Stimulated activated CD8-positive, alpha-beta memory T cell treated with anti-CD3 and anti-CD28 coated beads, Interleukin-15, amount 100 ng/mL, for 24 hours (primary cell): ENCODE measurements at places on chromosomes 7 and 10.

DNA sequence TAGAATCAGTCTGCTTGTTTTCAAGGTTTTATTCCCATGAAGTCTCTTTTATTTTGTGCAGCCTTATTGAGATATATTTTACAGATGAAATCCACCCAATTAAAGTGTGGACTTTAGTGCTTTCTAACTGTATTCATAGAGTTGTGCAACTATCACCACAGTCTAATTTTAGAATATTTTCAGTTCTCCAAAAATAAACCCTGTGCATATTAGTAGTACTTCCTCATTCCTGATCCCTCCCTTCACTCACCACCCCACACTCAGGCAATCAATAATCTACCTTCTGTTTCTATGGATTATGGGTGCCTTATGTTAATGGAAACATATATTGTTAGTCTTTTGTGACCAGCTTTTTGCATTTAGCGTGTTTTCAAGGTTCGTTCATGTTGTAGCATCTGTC, 185.7 kb upstream of the TMEM72 start:
- DNase-seq: no peak

DNA sequence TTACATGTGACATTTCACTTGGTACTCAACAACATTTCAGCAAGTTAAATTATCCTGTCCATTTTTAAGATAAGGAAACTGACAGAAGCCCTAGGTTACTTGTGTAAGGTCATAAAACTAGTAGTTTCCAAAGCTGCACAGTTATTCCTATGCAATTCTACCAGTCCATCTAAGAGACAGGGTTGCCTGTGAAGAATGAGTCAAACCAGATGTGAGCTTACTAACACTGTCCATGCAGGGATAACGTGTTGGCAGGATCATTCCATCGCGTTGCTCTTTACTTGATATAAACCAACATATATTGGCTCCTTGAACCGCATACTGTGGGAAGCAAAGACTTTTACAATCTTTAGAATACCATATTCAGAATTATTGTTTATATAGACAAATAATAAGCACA, 280.9 kb upstream of the HGF start:
- no peak for DNase-seq

- DNase-seq: no peak
These were observed 39.7 kb downstream of the MTPAP start for GRCh38 chr10:30309403-30309802.

DNA sequence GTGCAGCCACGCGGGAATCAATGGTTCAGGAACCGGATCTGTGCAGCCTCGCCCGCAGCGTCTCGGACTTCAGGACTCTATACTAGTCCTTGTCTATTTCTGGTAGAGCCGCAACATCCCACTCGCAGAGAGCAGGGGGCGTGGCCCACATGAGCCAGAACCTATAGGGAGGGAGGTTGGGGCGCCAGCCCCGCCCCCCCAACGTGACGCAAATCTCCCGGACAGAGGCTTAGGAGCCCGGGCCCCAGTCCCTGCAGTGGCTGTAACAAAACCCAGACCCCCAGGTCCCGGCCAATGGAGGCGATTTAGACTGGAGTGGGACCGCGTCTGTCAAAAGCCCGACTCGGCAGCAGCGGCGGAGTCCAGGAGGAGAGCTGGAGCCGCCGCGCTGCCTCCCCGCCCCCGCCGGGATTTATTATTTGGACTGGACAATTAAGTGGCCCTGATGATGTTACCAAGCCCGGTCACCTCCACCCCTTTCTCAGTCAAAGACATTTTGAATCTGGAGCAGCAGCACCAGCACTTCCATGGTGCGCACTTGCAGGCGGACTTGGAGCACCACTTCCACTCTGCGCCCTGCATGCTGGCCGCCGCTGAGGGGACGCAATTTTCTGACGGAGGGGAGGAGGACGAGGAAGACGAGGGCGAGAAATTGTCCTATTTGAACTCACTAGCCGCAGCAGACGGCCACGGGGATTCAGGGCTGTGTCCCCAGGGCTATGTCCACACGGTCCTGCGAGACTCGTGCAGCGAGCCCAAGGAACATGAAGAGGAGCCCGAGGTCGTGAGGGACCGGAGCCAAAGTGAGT, at the start of gene NKX2-3:
Gene NKX2-3 (plus strand): TSS at position 256 of the 809 bp plus-strand sequence. CDS start 190 bp downstream, at position 446.
- DNase-seq: no peak

- no peak for DNase-seq
These were observed 418.9 kb downstream of the XPNPEP1 start for GRCh38 chr10:109504401-109504800.

GRCh38 chr7:68892236-68892635, 706.0 kb upstream of the AUTS2 start:
- no peak for DNase-seq

- no peak for DNase-seq
These were observed 6.4 kb upstream of the RAMP3 start for GRCh38 chr7:45151131-45151684.

DNA sequence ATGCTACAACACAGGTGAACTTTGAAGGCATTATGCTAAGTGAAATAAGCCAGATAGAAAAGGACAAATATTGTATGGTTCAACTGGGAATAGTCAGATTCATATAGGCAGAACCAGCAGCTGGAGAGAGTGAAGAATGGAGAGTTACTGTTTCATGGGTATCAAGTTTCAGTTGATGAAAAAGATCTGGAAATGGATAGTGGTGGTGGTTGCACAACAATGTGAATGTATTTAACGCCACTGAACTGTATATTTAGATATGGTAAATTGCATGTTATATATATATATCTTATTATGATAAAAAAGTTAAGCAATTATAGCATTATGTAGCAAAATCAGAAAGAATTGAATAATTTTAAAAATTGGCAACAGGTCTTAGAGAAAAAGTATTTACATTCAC, 3.9 kb downstream of the LMBR1 start:
- DNase-seq: no peak

GRCh38 chr7:93817004-93817403, 73.5 kb downstream of the TFPI2 start:
- no peak for DNase-seq

DNA sequence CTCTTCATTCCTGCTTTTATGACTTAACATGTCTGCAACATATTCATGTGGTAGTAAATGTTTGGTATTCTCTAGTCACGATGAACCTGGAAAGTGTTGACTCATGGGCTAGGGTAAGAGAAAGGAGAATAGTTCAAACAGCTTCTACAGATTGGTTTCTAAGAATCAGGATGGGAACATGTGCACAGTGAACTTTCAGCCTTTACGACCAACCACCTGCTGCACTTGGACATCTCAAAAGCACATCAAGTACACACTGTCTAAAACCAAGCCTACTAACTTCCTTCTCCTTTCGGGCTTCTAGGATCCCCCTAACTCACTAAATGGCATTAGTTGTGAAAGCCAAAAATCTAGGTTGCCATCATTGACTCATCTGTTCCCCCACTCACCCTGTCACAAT, 85.5 kb downstream of the CUL2 start:
- no peak for DNase-seq

- DNase-seq: no peak
These were observed 1.8 kb downstream of the MARVELD1 start for GRCh38 chr10:97715259-97715874.

DNA sequence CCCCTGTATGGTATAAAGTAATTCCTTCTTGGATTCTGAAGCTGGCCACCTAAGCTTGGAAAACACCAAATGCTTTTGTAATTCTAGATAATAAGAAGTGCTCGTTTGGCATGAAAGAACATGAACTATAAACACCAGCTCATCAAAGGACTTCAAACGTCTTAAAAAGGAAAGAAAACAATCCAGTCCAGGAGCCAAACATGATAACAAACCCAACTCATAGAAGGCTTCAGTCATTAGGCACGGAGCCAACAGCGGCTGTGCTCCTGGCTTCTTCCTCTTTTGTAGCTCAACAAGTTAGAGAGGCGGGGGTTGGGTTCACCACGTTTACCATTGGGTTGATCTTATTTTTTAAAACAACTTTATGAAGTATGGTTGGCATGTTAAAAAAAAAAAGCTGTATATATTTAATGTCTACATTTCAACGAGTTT, 56.4 kb upstream of the ECHDC3 start:
- no peak for DNase-seq

- DNase-seq: no peak
These were observed 1.1 kb downstream of the CYP26A1 start for GRCh38 chr10:93074597-93075368.

- no peak for DNase-seq
These were observed 86.0 kb upstream of the ARID5B start for GRCh38 chr10:61815496-61815895.

DNA sequence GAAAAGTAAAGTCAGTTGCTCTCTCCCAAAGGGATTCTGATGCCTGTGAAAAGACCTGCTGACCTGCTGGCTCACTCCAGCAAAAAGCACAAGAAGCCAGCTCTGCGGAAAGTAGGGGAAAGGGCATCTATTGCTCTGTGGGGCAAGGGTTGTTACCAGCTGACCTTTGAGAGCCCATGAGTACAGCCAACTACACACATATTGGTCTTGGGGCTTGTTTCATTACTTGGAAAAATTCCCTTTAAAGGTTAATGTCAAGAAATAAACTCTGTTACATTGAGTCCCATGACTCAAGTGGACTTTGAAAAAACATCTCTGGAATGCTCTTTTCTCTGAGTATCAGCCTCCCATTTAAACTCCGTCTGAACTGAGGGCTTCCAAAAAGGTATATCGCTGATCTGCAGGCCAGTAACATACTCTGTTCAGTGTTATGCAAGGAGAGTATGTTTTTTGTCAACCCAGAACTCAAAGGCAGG, 53.2 kb downstream of the PANK1 start:
- DNase-seq: no peak

- no peak for DNase-seq
These were observed 215.5 kb downstream of the LRMDA start for GRCh38 chr10:75646916-75647315.

- no peak for DNase-seq
These were observed 584.0 kb upstream of the GHITM start for GRCh38 chr10:83555264-83555663.

GRCh38 chr7:93147363-93147762, 822 bp downstream of the SAMD9L start:
- no peak for DNase-seq

- no peak for DNase-seq
These were observed 28.2 kb downstream of the SKIDA1 start for GRCh38 chr10:21497177-21497807.

DNA sequence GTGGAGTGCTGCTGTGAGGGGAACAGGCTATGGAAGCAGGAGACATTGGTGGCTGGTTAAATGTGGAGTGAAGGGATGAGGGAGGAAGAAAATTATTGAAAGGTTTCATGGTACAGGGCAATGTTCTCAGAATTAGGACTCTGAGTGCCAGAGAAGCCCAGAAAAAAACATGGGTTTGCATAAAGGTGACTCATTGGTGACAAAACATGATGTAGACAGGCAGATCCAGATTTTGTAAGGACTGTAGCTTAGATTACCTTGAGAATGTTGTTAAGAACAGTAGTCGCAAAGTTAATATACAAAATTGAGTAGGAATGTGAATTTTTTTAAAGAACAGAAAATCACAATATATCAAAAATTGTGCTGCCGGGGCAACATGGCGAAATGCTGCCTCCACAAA, 134.9 kb upstream of the ZNF438 start:
- no peak for DNase-seq

- no peak for DNase-seq
These were observed 150.1 kb upstream of the BMPER start for GRCh38 chr7:33754933-33755928.

DNA sequence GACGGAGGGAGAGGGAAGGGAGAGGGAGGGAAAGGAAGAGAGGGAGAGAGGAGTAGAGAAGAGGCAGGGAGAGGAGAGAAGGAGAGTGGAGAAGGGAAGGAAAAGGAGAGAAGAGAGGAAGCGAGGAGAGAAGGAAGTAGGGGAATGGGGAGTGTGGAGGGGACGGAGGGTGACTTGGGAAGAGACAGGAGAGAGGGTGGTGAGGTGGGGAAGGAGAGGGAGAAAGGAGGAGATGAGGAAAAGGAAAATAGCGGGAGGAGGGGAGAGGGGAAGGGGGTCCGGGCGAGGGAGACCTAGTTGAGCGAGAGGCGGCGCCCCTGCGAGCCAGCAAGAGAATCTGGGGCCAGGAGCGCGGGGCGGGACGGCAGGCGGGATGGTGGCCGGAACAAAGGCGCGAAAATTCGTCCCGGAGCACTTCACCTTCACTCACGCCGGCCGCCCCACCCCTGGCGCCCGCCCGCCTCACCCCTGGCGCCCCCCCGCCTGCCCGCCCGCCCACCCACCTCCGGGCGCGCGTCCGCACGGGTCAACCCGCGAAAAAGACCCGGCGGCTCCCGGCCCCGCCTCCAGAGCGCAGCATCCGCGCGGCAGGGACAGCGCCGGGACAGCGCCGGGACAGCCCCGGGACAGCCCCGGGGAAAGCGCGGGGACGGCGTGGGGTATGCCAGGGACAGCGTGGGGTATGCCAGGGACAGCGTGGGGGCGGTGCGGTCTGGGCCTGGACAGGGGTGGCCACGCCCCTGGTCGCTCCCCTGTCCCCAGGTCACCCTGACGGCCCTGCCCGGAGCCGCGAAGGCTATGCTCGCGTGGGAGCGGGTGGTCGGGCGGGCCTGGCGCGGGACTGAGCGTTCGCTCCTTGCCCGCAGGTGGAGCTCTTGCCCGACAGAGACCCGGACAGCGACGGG, 4.2 kb downstream of the VSTM2A start:
- no peak for DNase-seq

DNA sequence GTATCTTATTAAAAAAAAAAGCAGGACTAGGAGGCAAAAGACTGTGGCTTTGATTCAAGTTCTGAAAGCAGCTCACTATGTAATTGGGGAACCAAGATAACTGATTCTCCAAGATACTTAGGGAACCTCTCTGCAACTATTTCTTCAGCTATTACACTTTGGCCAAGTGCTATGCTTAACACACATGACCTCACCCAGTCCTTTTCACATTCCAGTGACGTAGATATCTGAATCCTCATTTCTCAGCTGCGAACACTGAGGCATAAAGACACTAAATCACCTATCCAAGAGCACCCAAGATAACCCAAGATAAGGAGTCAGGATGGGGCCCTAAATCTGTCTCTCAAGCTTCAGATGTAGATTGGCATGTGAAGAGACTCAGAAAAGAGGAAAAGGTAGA, 133.6 kb downstream of the GLI3 start:
- DNase-seq: no peak

GRCh38 chr7:156999958-157000726, 10.3 kb downstream of the MNX1 start:
- DNase-seq: no peak

DNA sequence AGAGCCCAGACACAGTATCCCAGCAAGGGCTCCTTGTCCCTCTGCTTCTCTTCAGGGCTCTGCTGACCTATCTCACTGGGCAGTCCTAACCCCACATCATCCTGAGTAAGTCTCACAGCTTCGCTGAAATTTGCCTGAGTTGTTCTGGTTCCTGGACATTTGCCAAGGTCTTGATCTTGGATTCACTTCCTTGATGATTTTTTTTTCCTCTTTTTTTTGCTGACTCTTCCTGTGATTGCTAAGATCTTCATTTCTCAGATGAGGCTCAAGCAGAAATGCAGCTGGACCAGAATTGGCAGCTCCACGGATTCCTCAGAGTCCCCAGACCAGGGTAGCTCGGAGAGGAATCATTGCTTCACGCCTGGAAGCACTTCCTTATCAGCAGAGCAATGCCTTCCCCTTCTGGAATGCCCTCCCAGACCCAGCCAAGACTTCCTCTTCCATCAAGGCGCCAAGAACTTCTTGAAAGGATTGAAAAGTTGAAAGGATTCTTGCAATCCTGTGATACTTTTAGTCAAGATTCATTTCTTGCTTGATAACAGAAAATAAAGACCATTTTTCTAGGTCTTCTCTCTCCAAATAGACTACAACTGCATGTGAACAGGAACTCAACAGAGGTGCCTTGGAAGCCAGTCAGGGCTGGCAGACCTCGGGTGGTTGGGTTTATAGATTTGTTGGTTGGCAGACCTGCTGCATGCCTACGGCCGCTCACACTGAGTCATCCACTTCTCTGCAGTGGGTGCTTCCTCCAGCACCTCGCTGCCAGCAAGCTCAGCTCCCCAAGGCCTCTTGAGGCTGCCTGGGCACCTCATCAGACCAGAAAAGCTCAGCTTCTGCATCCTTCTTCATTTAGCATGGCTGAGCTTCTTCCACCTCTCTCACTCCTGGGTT, 8.8 kb upstream of the AFAP1L2 start:
- DNase-seq: no peak
